ENCODE measurements at places on chromosomes 16 and 17.
A peak's percentile ranks its signal among the peaks of the same experiment; 100 is the strongest.

GRCh38 chr16:79982361-79982760 lies 381.8 kb upstream of the MAF start:
- no peak for DNase-seq

GRCh38 chr16:4384509-4384942 lies 12.9 kb downstream of the VASN start:
- no peak for DNase-seq

DNA sequence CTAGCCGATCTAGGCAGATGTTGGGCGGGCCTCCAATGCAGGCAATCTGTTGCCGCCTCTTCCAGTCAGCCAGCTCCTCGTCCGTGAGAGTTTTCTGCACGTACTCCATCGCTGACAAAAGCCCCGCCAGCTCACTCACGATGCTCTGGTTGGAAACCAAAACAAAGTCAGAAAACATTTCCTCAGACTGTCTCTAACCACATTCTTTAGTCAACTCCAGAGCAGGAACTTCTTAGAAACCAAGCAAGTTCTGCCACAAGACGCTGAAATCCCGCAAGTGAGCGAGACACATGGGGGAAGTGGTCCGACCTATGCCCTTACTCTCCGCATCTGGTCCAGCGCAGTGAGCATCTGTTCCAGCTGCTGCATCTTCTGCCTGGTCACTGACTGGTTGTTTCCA lies 49.1 kb downstream of the STAT5A start:
- no peak for DNase-seq

DNA sequence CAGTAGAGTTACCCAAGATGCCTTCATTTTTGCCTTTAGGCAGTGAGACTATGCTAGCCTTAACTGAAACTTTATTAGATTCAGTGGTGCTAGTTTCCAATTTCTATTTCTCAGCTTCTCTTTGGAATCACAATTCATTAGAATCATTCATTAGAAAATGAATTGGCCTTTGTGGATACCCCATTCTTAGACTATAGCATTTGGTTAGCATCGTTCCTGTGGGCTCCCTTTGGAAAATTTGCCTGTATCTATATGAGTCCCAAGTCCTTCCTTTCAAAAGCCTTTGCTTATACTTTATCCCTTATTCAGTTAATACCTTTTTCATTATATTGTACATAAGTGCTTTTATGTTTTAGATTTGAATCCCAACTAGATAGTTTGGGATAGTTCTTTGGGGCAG lies 187.0 kb upstream of the TBX2 start:
- no peak for DNase-seq

DNA sequence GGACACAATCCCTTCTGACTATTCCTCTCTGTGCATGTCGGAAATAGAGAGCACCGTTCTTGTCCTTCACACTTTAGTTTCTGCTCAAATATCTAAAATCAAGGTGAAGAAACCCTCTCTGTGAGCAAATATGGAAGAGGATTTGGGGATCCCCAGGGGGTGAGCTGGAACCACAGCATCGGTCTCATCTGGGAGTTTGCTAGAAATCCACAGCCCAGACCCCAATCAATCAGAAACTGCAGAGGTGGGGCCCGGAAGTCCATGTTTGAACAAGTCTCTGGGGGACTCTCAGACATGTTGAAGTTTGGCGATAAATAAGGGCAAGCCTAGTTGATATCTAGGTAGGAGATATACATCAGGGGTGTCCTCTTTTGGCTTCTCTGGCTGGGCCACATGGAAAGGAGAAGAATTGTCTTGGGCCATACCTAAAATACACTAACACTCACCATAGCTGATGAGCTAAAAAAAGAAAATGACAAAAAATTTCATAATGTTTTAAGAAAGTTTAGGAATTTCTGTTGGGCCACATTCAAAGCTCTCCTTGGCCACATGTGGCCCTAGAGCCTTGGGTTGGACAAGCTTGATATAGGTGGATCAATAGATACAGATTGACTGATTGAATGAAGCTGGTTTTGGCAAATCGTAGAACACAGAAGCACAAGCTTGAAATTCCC lies 168.0 kb upstream of the FOXF1 start:
- no peak for DNase-seq

- peak; percentile 71 for DNase-seq
Measured at GRCh38 chr16:88785106-88785924, at the start of gene PIEZO1. Gene PIEZO1, minus strand, starts transcription at chr16:88785220. Its CDS starts 256 bp downstream, at chr16:88784964.

DNA sequence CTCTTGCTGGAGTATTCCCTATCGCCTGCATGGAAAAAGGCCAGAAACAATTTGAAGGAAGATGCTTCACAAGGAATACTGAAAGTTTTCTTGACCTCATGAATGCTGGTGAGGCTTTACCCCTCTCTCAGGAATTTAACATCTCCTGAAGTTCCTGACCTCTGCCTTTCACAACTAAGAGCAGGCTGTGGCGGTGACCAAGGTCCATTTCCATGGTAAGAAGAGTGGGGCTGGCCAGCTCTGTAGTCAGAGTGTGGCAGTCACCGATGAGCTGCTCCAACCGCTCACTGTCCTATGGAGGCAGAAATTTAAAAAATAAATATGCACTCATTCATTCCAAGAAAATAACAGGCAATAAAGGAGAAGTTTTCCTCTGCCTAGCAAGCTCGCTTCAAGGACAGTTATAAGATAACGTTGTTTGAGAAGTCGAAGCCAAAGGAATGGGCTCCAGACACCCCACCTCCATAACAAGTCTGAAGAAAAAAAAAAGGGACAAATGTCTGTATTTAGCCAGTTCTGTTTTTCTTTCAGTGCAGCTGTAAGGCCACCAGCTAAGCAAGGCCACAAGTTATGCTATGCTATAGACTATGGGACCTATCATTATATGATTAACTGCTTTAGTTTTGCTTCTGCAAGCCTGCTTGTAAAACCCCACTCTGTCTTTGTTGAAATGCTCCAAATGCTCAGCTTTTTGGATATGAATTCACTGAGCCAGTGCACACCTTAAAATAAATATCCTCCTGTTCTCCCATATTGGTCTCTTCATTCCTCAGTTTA lies 6.0 kb upstream of the CCL4L2 start:
- DNase-seq: no peak

- peak; percentile 49 for DNase-seq
Measured at GRCh38 chr16:87437911-87438610, 45.9 kb downstream of the MAP1LC3B start.

GRCh38 chr16:89453501-89454321 lies 36.6 kb downstream of the ANKRD11 start:
- DNase-seq: peak; percentile 36

DNA sequence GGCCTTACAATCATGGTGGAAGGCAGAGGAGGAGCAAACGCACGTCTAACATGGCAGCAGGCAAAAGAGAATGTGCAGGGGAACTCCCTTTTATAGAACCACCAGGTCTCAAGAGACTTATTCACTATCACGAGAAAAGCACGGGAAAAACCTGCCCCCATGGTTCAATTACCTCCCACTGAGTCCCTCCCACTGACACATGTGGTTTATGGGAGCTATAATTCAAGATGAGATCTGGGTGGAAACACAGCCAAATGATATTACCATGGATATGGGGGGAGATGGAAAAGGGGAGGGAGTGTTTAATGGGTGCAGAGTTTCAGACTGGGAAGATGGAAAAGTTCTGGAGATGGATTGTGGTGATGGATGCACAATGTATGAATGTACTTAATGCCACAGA lies 23.0 kb downstream of the TEKT5 start:
- DNase-seq: no peak

- no peak for DNase-seq
Measured at GRCh38 chr16:50269061-50269705, 2.8 kb downstream of the ADCY7 start.

DNA sequence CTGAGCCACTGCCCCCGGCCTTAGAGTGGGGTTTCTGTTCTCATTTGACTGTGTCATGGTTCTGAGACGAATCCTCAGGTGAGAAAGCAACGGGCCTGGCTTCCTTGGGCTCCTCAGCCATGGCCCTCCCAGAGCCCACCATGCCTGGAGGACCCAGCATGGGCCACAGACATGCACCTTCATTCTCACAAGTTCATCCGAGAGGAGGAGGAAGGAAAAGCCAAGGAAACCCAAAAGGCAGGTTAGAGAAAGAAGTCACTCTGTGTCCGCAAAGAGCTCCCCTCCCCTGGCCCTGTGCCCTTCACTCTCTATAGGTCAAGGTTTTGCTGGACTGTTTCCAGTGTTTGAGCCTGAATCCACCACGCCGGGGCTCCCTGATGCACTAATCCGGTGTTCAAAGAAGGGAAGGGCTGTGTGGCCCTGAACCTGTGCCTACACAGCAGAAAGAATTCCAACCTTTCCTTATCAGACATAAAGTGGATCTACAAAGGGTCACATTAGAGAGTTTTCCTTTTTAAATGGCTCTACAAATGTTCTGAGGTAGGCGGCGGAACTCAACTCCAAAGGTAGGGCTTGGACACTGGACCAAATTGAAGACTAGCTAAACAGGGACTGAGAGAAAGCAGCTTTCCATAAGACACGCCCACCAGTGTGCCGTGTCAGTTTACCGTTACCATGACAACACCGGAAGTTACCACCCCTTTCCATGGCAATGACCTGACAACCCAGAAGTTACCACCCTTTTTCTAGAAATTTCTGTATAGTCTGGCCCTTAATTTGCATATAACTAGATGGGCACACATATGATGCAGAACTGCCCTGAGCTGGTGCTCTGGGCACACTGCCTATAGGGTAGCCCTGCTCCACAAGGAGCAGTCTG lies 15.9 kb upstream of the PECAM1 start:
- no peak for DNase-seq

GRCh38 chr17:8436844-8437171 lies 1.1 kb downstream of the NDEL1 start:
- DNase-seq: peak; percentile 9

GRCh38 chr16:66520406-66521170 lies 29.3 kb downstream of the TK2 start:
- no peak for DNase-seq

GRCh38 chr17:47850373-47850691 lies 631 bp downstream of the SP6 start:
- DNase-seq: no peak

DNA sequence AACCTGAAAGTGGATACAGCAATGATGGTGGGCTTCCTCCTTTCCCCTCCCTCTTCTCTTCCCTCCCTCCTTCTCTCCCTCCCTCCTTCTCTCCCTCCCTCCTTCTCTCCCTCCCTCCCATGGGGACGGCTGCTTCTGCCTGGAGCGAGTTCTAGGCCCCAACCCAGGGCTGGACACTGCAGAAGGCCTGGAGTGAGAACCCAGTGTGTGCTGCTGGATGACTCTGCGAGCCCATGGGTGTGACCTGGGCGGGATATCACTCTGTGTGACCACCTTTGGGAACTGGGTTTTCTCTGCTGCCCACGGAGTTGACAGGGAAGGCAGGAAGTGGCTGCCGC lies 242.6 kb upstream of the GSE1 start:
- DNase-seq: no peak

Measured in kidney tubule cell (primary cell).